ENCODE measurements at places on chromosomes 12 and 14.

- no peak for DNase-seq
These were observed 73.9 kb downstream of the VEZT start for GRCh38 chr12:95291501-95291900.

GRCh38 chr12:8065991-8066594, at the start of gene C3AR1:
Gene C3AR1, minus strand, starts transcription at chr12:8066359. Its CDS starts 6,174 bp downstream, at chr12:8060185.
- DNase-seq, result no peak

DNA sequence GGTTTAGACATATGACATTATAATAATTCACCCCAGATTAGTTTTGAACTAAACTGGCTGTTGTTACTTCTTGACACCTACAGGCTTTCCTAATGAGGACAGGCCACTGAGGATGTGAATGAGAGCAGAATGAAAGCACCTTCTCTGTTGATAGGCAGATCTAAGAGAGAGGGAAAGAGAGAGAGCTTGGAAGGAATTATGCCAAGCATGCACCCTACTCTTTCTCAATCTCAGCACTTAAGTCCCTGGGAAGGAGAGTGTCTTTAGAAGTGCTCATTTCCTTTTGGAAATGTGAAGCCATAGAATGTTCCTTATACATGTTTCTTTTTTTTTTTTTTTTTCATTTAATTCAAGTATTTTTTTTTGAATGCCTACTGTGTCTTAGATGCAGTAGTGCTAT, 49.0 kb downstream of the TBC1D15 start:
- no peak for DNase-seq

DNA sequence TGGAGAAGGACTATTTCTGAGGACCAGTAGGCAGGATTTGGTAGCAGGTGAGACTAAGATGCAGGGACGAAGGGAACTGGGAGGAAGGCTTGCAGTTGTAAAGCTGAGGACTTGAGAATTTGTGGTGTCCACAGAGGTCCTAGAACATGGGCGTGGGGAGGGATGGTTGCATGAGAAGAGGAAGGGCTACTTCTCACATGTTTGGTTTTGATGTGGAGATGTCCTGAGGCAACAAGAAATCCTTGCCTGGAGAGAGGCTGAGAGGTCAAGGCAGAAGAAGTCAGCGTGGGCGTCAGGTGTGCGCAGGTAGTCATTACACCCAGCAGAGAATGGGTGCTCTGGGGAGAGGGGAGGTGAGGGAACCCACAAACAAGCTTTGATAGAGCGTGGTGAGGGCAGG, 5.7 kb upstream of the RABGGTA start:
- no peak for DNase-seq

DNA sequence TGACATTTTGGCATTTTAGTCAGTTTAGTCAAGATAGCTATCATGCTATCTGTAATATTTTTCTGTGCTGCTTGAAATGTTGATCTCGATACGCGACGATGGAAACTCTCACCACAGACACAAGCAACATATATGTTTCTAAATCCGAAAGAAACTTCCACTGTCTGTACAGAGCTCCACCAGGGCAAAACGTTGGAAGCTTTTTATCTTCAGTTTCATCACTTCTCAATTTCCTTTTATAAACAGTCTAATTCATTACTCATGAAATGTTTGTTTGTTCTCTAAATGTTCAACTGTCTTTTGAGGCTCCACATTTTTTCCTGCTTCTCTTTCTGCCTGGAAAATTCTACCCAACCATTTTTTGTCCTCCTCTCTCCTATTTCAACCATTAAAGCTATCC, 737.6 kb downstream of the SLC16A7 start:
- DNase-seq, result no peak

GRCh38 chr12:89476232-89476631, 48.4 kb downstream of the GALNT4 start:
- no peak for DNase-seq

DNA sequence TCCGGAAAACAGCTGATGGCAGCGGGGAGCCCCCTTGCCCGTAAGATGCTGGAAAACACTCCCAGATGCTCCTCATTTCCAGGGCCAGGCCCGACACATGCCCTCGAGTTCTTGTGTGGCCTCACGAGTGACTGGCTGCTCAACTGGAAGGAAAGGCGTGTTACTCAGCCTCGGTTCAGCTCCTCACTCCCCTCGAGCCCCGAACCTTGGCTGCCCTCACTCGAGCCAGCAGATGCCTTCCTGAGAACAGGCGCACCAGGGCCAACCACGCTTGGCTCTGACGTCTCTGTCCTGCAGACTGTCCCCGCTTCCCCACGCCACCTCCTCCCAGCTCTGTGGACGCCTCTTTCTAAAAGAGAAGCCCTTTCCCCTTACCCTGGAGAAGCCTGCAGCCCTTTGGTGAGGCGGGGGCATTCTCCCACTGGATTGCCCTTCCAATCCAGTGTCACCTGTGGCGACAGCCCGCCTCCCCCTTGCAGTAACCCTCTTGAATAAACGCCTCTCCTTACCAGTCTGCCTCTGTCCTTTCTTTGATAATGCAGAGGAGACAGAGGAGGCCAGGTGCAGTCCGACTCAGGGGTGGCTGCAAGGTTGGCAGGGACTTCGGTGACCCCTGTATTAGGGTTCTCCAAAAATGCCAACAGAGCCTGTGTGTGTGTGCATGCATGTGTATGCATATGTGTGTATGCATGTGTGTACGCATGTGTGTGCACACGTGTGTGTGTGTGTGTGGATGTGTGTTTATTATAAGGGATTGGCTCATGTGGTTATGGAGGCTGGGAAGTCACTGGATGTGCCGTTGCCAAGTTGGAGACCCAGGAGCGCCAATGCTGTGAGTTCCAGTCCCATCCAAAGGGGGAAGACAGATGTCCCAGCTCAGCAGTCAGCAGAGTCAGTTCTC, 166.3 kb downstream of the KIF26A start:
- no peak for DNase-seq

GRCh38 chr14:53591816-53592215, 364.8 kb downstream of the BMP4 start:
- DNase-seq, result no peak

- DNase-seq, result no peak
These were observed 182.3 kb downstream of the SYNE2 start for GRCh38 chr14:64035143-64035542.

DNA sequence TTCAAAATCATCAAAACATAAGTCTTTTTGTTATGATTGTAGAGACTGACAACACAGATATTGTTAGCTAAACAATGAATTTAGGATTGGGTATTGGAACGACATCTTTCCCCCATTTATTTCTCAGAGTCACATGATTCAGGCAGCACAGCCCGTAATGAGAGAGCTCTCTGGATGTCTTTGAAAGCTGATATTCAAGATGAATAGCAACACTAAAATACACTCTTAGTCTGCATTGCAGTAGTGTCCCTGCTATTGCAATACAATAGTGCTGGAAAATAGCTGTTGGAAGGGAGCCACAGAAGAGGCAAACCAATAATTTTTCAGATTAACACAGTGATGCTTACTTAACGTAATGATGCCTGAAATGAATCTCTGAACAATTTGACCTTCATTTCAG, 9.9 kb downstream of the GTSF1 start:
- DNase-seq, result no peak

DNA sequence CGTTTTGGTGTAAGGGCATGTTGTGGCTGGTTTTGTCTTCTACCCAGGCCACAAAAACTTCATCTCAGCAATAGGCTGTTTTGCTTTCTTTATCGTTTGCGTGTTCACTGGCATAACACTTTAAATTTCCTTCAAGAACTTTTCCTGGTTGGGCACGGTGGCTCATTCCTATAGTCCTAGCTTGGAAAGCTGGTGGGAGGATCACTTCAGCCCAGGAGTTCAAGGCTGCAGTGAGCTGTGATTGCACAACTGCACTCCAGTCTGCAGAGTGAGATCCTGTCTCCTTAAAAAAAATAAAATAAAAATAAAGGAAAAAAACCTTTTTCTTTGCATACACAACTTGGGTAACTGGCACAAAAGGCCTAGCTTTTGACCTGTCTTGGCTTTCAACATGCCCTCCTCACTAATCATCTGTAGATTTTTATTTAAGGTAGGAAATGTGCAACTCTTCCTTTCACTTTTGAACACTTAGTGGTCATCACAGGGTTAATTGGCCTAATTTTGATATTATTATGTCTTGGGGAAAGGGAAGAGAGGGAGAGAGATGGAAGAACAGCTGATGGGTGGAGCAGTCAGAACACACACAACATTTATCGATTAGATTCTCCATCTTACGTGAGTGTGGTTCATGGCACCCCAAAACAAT, 78.9 kb upstream of the PSMA6 start:
- DNase-seq, result no peak

All from NCI-H1092 (cell line).